ENCODE measurements at places on chromosomes 11 and 22. TPM values are rescaled to one million over a fixed set of nuclear protein-coding genes. Genes with fewer than 3 reads are reported as not detected.

- peak; percentile 66 for DNase-seq
Observed at GRCh38 chr11:84384731-84385130, 1098.6 kb upstream of the CCDC90B start.

The LDHAL6A gene
- not detected for total RNA-seq

DNA sequence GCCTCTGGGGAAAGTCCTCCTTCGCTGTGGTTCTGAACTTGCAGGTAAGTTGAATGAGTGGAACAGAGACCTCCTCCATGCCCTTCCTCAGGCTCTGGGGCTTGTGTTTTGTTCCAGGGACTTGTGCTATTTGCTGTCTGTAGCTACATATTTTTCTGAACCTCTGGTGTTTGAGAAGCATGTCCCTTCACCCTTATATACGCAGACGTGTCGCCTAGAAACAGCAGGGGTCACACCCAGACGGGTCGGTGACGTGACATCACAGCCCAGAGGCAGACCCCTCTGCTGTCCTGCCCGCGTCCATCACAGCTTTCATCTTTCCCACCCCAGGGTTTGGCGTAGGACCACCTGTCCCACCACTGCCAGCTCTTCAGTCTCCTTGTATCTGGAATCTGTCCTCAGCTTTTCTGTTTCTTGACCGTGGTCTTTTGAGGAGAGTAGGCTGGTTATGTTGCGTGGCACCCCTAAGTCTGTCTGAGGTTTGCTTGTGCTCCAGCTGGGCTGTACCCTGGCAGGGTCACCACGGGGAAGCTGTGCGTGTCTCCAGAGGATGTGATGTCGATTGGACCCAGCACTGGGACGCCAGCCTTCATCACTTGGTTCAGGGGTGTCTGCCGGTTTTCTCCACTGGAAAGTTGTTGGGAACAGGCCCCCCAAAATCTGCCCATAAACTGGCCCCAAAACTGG is 13.4 kb upstream of the MUC5B start:
- DNase-seq = no peak

GRCh38 chr11:33866936-33867335 is 24.9 kb downstream of the LMO2 start:
- DNase-seq = no peak

The NELL1 gene
- 0.22 TPM for total RNA-seq

GRCh38 chr11:62421996-62422395 is 3.2 kb downstream of the SCGB1A1 start:
- DNase-seq = no peak

The C11orf16 gene
- not detected for total RNA-seq

DNA sequence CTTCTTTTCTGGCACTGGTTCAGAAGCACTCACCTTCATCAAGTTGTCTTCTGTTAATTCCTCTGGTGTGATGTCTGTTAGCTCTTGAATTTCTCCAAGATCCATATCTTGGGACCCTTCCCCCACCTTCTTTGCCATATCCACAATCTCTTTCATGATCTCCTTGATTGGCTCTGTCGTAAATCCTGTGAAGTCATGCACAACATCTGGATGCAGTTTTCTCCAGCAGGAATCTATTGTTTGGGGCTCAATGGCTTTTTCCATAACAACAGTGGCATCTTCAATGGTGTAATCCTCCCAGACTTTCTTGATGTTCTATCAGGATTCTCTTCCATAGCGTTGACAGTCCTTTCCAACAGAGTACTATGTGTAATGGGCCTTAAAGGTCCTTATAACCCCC is 96.9 kb downstream of the CSTPP1 start:
- no peak for DNase-seq

The RIC3 gene
- 12.8 TPM for total RNA-seq

GRCh38 chr11:60485987-60486386 is 6.6 kb upstream of the MS4A12 start:
- no peak for DNase-seq

GRCh38 chr11:78417888-78418583 is 416 bp upstream of the GAB2 start:
- DNase-seq = peak; percentile 95

The PRAME gene
- total RNA-seq = not detected

- no peak for DNase-seq
Observed at GRCh38 chr11:100940111-100940510, 189.5 kb downstream of the PGR start.

The BTBD18 gene
- total RNA-seq = not detected

The NAV2 gene
- total RNA-seq = 11.6 TPM

Measured in right cardiac atrium (tissue), 5 donors.